Putamen (tissue), 1 donor: ENCODE measurements at places on chromosomes 16 and 17.

DNA sequence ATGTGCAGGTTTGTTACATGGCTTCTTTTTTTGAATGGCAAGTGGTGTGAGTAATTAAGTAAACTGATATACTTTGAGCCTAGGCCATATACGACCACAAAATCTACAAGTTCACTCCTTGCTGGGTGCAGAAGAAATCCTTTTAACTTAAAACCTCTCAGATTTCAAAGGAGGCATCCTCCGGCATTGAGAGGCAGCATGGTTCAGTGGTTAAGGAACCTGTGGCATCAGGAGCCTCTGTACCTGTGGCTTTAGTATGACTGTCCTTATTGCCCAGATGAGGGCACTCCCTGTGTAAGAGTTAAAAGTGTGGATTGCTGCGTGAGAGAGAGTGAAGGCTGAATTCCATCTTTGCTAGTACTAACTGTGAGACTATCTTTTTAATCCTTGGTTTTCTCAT lies 3.3 kb downstream of the NLRP1 start:
- DNase-seq, result no peak

DNA sequence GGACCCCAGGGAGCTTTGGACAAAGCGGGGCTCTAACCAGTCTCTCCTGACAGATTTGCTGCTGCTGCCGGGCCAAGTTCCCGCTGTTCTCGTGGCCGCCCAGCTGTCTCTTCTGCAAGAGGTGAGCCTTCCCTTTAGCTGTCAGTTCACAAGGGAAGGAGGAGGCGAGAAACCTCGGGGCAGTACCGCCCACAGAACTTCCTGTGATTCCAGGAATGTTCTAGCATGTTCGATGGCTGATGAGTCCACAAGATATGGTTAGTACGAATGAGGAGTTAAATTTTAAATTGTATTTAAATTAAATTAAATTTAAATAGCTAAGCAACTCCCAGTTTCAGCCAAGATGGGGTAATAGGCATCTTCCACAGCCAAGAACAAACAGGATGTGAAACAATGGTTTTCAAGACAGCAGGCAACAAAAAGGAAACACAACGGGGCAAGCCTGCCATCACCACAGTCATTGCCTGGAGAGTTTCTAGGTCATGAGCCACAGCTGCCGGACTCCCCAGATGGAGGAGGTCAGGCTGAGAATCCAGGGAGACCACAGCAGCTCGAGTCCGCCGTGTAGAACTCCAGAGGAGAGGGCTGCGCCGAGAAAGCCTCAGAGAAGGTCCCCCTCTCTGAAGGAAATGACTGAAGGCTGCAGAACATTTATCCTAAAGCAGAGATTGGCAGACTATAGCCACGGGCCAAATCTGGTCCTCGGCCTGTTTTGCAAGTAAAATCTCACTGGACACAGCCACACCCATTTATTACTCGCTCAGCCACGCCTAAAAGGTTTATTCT lies 9.5 kb upstream of the TCF25 start:
- DNase-seq, result no peak

- DNase-seq, result no peak
These were observed 1046.5 kb upstream of the RBFOX1 start for GRCh38 chr16:6286176-6286575.

DNA sequence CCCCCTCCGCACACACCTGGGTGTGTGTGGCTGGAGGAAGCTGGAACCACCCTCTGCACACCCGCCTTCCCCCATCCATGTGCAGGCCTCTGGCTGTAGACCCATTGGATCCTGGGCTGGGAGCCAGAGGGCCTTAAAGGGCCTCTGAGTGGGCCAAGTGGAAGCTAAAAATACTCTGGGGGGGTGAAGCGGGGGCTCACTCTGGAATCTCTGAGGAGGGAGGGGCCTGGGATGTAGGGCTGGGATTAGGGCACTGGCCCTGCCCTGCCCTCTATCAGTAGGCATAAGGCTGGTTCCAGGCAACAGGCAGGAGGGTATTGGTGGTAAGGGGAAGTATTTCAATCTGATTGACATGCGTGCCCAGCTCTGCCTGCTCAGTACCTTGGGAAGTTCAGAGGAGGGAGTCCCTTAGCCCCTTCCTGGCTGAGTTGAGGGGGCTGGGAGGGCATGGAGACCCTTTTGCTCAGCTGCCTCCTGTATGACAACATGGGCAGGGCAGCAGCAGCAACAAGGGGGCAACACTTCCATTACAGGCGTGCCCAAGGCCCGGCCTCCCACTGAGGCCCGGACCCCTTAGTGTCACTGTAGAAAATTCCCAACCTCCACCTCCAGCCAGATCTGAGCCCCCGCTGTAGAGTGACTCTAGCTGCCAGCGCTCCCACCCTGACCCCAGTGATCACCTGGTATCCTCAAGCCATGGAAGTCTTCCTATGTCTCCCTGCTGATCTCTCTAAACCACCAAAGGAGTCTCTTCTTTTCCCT lies 5.2 kb downstream of the ITGA3 start:
- peak; percentile 53 for DNase-seq

DNA sequence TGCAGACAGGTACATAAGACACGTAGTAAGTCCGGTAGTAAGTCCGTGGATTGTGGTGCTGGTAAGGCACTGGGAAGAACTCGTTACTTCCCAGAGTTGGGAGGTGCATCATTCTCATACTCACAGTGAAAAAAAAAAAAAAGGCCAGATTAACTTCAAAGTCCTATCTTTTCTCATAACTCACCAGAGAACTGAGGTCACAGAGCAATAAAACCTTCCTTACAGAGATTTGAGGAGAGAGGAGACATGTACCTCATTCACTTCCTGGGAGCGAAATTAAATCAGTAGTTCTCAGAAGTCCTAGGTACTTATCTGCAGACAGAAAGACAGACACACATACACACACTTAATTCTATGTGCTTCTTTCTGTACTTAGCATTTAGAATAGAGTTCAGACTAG lies 22.5 kb downstream of the MPHOSPH6 start:
- no peak for DNase-seq

DNA sequence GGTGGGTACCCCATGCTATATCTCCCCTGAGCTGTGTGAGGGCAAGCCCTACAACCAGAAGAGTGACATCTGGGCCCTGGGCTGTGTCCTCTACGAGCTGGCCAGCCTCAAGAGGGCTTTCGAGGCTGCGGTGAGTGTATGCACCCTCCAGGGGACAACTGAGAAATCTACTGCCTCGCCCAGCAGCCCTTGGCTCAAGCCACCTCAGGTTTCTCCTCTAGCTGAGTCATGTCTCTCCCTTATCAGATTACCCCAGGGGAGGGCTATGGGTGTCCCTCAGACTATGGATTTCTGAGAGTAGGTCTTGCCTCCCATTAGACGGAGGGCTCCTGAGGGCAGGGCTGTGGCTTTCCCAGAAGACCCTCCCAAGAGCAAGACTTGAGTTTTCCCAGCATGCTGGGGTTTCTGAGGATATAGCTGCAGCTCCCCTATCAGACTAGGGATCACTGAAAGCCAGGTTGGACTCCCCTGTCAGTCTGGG lies 6.7 kb downstream of the NEK8 start:
- no peak for DNase-seq

DNA sequence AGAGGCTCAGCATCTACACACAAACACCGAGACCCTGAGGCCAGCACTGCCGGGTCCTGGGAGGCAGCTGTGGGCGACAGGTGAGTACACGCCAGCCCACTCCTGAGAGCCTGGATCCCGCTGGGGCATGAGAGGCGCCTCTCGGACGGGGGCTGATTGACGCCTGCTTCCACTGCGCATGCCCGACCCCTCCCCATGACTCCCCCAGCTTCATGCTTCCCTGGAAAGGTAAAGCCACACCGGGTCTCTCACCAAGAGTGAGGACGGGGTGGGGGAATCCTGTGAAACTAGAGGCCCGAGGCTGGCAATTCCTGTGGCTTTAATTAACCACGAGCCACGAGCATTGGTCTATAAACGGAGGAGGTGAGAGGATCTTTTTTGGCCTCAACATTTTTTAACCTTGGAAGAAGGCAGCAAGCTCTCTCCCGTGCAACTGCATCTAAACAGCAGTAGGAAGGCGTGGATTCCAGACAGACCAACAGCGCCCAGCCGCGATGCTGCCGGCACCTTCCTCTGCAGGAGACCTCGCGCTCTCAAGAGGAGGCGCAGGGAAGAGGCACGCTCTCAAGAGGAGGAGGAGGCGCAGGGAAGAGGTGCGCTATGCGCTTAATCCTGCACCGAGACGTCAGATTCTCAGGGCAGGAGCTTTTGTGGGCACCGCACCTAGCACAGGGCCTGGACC lies 71.8 kb upstream of the METRNL start:
- no peak for DNase-seq

DNA sequence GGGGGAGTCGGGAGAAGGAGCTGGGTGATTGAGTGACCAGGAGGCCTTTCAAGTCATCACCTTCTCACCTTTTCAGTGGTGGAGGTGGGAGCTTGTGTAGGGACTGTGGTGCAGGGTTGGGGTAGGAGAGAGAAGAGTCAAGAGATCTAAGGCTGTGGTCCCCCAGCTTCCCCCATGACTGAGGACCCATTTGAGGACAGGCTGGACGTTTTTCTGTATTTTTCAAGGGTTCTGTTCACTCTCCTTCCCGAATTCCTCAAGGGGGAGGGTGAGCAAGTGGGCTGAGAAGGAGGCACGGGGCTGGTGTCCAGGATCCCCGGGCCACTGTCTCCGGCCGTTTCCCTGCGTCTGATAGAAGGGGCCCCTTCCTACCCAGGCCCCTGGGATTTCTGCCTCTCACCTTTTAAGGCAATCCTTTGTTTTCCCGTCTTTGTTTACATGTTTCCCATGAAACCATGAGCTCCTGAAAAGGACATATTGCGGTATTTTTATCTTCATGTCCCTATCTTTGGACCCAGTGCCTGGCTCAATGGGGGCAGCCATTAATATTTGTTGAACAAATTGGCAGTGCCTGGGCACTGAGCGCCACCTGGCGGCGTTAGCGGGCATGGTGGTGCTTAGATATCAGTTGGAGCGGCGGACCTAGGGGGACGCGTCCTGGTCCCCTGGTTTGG lies 9.2 kb upstream of the CD300A start:
- peak; percentile 71 for DNase-seq

- no peak for DNase-seq
These were observed 2.3 kb downstream of the SOX15 start for GRCh38 chr17:7587420-7588151.

DNA sequence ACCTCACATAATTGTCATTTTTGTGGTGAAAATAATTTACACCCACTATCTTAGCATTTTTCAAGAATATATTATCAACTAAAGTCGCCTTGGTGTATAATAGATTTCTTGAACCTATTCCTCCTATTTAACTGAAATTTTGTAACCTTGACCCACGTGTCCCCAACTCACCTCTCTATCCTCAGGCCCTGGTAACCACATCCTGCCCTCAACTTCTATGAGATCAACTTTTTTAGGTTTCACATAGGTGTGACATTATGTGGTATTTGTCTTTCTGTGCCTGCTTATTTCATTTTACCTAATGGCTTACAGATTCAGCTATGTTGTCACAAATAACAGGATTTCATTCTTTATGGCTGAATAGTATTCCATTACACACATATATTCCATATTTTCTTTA lies 73.0 kb upstream of the CNTNAP4 start:
- DNase-seq, result no peak

- DNase-seq, result no peak
These were observed 5.9 kb upstream of the DNAH17 start for GRCh38 chr17:78583091-78583490.

DNA sequence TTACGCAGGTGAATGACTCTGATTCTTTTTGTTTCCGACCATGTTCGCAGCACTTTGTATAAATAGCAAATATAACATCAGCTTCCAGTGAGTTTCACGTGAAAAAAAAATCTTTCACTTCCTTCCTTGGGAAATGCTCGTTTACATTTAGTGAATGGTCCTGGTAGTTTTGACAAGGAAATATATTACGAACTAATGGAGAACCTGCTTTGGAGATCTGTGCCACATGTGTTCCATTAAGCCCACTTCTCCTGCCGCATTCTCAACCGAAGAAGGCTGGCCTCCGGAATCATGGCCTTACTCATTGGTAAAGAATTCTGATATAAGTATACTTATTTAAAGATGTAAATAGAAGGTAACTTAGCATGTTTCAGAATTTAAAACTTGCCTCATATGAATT lies 3.6 kb downstream of the CRAMP1 start:
- DNase-seq, result no peak

GRCh38 chr17:38465391-38466345 lies 37.4 kb downstream of the ARHGAP23 start:
- no peak for DNase-seq

- no peak for DNase-seq
These were observed 121.2 kb downstream of the HAPSTR1 start for GRCh38 chr16:9212621-9213020.

DNA sequence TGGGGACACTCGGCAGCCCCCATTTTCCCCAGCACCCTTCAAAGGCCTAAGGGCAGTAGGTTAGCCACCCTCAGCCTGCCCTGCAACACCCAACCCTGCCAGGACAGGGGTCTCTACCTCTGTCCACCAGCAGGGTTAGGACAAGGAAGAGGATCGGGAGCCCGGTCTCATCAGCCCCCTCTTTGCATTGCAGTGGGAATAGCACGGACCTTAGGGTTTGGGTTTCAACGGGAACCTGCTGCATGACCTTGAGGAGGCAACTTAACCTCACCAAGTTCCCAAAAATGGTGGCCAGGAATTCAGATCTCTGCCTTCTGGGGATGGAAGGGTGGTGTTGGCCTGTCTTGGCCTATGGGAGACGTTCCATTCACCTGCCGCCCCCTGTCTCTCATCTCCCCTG lies 20.2 kb upstream of the SPPL2C start:
- DNase-seq, result no peak

DNA sequence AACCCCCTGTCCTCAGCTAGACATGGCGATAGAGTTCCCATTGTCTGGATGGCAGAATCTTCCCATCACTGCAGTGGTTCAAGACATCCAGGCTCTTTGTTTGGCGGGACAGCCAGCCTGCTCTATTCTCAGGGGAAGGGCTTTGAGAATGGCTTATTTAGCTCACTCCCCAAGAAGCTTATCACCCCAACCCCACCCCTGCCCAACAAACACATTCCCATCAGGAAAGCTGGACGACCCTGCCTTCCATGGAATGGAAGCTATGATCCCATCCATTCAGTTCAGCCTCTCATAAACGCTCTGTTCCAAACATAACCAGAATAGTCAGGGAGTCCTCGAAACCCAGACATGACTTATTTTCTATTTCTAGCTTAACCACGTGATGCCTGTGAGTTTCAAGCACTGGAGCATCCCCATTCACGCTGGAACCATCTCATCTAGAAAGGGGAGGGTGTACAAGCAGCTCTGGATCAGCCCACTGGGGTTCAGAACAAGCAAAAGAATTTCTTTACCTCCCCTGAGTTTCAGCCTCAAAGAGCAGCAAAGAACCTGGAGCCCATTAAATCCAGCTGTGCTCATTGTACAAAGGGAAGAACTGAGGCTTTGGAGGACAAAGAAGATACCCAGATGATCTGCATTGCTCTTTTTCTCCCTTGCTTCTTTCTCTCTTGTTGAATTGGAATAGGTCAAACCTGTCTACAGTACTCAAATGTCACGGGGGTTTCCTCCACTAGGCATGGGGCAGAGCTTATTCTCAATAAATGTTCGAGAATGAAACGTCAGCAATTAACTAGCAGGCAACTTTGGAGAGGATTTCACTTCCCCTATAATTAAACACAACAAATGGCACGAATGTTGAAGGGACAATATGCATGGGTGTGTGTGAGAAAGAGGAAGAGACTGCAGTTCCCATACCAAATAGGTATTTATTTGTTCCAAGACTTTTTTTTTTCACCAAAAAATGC lies 93.1 kb downstream of the XYLT1 start:
- peak; percentile 65 for DNase-seq
